Stimulated activated CD4-positive, alpha-beta T cell treated with anti-CD3 and anti-CD28 coated beads, Interleukin-2, amount 100 ng/mL, for 4 hours (primary cell): ENCODE measurements at places on chromosomes 6 and 20.

- no peak for DNase-seq
Observed at GRCh38 chr6:5314191-5314865, 53.0 kb downstream of the FARS2 start.

DNA sequence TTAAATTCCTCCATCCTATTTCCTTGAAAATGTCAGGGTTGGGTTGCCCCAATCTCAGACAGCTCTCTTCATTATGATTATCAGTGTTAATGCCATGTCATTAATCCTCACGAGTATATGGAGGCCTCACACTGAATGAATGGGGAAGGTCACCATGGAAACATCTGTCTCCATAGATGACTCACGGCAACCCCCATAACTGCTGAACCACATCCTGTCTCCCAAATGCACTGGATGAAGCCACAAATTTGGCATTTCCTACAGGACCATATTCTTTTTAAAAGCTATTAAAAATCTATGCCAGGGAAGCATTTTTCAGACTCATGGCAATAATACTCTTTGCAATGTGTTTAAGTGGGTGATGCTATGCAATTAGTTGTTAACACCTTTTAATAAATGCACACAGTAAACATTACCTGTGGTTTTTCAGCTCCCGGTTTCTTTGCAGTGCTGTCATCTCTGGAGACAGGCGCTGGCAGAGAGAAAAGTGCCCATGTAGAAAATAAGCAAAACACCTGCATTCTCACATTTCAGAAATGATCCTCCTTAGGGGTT lies 80.1 kb upstream of the PTPRK start:
- DNase-seq, result no peak

DNA sequence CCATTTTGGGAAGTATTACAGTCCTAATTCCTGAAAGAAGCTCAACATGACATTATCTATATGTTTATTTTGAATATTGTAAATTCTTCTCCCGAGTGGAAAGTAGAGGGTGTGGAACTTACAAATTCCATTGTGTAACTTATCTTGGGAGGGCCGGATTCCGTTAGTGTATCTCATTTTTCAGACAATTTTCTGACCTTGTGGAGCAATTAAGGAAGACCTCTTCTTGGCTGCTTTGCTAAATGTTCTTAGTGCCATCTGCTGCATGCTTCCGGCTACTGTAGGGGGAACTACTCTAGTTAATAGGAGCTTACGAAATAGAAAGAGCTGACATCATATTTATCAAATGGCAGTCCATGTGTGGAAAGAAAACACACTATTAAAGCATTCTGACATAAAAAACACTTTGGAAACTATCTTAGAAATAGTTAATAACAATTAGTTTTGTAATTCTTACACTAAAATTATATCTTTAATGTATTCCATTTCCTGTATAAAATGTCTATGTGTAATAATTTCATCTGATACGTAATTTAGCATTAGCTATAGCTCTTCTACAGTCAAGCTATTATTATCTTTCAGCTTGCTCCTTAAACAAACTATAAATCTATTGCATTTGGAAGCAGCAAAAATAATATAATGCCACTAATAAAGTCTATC lies 41.5 kb upstream of the KCNQ5 start:
- no peak for DNase-seq

- DNase-seq, result no peak
Observed at GRCh38 chr6:49866485-49866943, at the start of gene CRISP1. TSS of gene CRISP1 (minus strand) at chr6:49866535. CDS start at chr6:49857400, 9,135 bp downstream.

- no peak for DNase-seq
Observed at GRCh38 chr6:20198775-20199174, 13.5 kb downstream of the MBOAT1 start.

DNA sequence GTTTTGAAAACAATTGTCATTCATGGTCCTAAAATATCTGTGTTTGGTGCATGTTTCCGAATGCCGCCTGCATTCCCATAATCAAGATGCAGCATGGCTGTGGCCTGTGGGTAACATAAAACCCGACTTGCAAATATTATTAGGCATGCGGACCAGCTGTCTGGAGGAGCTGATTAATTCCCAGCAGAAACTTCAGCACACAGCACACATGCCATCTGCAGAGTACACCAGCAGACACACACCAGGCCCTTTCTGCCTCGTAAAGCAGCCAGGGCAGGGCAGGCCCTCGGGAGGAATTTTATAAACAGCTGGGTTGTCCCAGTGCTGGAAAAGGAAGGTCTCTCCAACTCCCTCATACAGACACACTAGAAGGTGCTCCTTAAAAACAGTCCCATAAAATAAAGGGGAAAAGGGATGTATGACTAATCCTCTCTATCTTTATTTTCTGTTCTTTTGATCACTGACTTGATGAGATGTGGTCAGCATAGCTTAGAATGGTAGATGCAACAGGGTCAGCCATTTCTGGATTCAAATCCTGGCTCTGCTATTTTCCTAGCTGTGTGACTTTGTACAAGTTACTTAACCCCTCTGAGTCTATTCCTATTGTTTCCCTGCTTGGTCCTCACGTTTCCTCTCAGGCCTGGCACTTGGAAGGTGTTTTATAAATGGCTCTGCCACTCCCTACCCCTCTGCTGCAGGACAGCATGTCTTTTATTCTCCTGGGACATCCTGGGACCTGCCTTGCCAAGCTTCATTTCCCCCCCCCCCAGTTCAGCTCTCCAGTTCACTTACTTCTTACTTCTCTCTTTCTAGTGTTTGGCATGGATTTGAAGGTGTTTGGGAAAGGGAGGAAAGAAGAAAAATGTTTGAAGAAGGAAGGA lies 85.9 kb upstream of the TRAF3IP2 start:
- no peak for DNase-seq

GRCh38 chr6:168411130-168411529 lies 29.9 kb upstream of the SMOC2 start:
- no peak for DNase-seq

DNA sequence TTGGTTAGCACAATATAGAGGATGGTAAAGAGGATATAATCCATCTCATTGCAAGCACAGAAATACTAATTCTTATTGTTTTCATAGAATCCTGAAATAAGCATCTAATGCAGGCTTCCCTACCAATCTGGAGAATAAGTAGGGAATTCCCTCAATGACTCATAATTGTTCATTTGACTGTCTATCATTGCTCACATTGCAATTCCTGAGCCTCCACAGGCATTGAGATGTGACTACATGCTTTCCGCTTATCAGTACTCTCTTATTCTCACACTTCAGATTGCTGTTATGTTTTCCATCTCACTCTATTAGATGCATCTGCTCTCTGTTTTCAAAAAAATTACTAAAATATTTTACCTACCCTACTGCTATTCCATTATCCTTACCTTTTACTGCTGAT lies 216.2 kb upstream of the PRSS16 start:
- DNase-seq, result no peak

DNA sequence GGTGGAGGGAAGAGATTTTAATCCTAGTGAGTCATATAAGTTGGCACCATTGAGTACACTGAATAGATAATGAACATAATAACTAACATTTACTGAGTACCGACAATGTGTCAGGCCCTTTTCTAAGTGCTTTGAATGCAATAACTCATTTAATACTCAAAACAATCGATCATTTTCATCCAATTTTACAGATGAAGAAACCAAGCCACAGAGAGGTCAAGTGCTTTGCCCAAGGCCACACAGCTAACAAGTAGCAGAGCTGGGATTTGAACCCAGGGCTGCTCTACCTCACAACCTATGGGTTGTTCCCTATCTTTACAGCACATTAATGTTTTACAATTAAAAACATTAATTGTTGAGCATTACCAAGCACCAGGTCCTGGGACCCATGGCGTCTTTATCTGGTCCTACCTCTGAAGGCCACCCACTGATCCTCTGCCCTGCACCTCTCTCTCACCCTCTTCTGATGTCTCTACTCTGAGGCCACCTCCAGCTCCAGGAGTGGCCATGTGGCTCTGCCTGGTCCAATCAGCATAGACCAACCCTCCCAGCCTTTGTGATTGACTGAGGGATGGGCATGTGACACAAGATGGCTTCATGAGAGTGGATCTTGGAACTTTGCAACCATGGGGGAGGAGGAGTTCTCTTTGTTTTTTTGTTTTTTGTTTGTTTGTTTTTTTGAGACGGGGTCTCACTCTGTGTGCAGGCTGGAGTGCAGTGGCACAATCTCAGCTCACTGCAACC lies 83.9 kb downstream of the KCNB1 start:
- DNase-seq, result no peak

- no peak for DNase-seq
Observed at GRCh38 chr6:40715570-40716403, 128.6 kb upstream of the LRFN2 start.

DNA sequence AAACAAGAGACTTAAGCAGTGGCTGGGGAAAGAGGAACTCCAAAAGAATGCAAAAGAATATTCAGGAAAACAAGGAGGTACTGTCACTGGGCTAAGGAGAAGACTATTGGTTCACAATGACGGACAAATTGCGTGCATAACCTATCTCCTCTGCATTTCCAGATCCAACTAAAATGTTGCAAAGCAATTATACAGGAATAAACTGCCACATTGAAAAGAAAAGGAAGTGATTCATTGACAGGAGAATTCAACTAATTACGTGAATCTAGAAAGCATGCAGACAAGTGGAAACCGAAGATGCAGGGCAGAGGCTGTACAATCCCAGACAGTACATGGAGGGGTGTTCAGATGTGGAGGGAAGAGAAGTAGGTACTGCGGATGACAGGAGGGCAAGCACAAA lies 152.8 kb upstream of the RIPOR2 start:
- DNase-seq, result no peak

GRCh38 chr6:148231572-148231971 lies 111.1 kb upstream of the SASH1 start:
- DNase-seq, result no peak

DNA sequence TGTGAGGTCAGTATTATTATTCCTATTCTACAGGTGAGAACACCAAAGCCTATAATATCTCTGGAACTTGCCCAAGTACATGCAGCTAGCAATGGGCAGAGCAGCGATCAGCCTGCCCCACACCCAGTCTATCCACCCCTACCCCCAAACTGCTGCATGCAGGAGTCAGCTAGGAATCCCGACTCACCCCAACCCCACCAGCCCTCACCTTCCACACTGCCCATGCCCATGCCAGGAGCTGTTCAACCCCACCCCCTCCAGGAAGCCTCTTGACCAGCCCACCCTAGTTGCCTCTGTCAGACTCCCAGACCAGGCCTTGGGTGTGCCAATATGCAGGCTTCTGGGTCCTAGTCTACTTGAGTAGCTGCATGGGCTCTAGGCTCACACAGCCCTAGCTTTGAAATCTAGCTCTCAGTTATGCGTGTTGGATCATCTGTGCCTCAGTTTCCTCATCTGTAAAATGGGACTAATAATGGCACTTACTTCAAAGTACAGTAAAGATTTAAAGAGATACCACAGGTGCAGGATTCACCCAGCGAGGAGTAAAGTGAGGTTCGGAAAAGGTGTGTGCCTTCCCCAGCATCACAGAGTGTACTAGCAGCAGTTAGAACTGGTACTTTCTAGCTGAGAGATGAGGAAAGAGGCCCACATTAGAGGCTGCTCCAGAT lies 173.2 kb downstream of the VEGFA start:
- DNase-seq, result no peak

DNA sequence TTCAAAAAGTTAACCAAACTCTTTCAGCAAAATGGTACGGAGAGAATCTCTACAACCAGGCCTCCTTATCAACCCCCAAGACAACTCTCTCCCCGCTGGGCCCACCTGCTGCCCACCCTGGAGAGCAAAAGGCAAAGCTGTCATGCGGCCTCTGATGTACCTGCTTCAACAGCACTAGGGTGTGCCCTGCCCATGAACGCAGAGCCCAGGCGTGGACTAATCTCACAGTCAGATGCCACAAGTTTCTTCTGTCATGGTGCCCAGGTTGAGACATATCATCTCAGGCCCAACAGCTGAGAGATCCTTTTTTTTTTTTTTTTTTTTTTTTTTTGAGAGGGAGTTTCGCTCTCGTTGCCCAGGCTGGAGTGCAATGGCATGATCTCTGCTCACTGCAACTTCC lies 26.3 kb downstream of the SLC2A4RG start:
- no peak for DNase-seq

DNA sequence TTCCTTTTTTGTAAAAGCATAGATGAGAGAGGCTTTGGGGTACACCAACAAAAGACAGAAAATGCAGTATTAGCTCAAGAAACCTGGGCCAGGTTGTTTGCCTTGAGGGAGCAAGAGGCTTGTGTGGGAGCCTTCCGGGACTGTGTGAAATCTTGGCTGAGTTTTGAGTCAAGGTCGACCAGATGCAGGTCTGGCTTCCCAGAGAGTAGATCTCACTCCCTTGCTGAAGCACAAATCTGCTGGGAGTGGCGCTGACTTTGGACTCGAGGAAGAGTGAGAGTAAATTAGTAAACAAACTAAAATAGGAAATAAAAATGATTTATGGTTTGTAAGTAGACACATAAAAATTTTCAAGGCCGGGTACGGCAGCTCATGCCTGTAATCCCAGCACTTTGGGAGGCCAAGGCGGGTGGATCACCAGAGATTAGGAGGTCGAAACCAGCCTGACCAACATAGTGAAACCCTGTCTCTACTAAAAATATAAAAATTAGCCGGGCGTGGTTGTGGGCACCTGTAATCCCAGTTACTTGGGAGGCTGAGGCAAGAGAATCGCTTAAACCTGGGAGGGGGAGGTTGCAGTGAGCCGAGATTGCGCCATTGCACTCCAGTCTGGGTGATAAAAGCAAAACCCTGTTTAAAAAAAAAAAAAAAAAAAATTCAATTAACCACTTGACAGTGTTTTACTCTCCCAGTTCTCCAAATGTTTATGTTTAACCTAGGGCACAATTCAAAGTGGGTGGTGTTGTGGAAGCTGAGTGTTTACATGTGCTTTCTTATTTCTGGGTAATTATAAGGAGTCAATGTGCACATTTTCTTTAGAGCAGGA lies 27.7 kb upstream of the EDN1 start:
- no peak for DNase-seq

GRCh38 chr6:53805725-53806124 lies 10.9 kb downstream of the LRRC1 start:
- DNase-seq, result no peak

DNA sequence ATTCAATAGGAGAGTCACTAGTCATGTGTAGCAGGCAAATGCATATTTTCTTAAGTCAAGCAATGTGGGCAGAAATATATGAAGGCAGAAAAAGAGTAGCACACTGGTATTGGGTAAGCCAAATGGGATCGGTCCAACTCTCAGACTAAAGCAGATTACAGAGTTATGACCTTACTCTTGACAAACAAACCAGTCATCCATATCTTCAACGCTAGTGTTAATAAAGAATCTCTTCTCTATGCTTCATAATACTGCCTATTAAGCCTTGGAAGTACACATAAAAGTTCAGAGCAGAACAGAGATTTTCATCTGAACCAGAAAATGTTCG lies 320.2 kb upstream of the JARID2 start:
- no peak for DNase-seq

GRCh38 chr20:8562356-8562755 lies 430.3 kb downstream of the PLCB1 start:
- DNase-seq, result no peak

GRCh38 chr6:83867527-83868161 lies 8.2 kb downstream of the CYB5R4 start:
- no peak for DNase-seq
